ENCODE measurements at places on chromosomes 7 and 10. TPM values are rescaled to one million over a fixed set of nuclear protein-coding genes. Genes with fewer than 3 reads are reported as not detected.

DNA sequence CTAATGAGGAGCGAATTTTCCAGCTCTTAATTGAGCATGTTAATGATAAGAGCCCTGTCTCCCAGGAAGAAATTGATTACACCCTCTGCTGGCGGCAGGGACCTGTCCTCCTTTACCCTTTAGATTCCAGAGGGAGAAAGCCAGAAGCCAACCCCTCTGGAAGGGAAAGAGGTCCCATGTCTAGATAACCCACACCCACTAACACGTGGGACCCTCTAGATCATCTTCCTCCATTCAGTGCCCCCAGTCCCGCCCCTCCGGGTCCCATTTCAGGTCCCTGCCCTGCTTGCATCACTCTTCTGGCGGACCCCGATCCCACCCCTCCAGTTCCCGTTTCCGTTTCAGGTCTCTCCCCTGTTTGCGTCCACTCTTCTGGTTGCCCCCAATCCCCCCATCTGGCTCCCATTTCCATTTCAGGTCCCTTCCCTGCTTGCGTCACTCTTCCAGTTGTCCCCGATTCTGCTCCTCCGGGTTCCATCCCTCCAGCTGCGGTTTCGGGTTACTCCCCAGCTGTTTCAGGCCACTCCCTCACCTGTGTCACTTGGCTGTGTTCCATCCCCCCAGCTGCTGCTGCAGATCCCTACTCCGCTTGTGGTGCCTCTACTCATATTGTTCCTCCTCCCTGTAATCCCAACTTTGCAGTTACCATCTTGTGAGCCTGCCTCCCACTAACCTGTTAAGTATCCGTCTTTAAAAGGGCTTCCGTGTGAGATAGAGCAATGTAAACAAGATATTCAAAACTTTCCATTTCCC lies 202.4 kb downstream of the SH2D4B start:
- no peaks in the 10 kb centered on the region for H3K36me3 ChIP-seq
- H3K4me3 ChIP-seq, result no peak overlapping the region
- no peaks in the 10 kb centered on the region for H3K4me1 ChIP-seq
- H3K27me3 ChIP-seq, result no peaks in the 10 kb centered on the region

GRCh38 chr10:115861864-115862263 lies 411.1 kb downstream of the GFRA1 start:
- H3K36me3 ChIP-seq, result no peaks in the 10 kb centered on the region
- H3K27me3 ChIP-seq, result no peaks in the 10 kb centered on the region
- H3K4me1 ChIP-seq, result no peaks in the 10 kb centered on the region
- H3K4me3 ChIP-seq, result no peak overlapping the region
- no peak overlapping the region for H3K27ac ChIP-seq

DNA sequence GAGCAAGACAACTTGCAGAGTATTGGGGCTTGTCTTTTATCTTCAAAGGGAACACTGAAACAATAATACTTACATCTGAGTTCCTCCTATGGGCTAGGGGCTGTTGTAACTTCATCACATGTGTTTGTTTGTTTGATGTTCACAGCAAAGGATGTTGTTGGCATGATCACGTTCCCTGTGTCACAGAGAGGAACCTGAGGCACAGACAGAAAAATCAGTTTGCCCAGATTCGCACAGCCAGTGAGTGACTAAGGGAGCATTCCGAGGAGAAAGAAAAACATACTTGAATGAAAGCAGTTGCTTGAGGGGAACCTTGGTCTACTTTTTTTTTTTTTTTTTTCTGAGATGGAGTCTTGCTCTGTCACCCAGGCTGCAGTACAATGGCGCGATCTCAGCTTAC lies 87.2 kb upstream of the PFKP start:
- H3K4me3 ChIP-seq, result no peak overlapping the region
- no peaks in the 10 kb centered on the region for H3K36me3 ChIP-seq
- no peak for DNase-seq
- no peak overlapping the region for H3K27ac ChIP-seq
- H3K4me1 ChIP-seq, result no peaks in the 10 kb centered on the region

GRCh38 chr10:121608469-121609190 lies 10.4 kb upstream of the FGFR2 start:
- H3K27me3 ChIP-seq, result no peaks in the 10 kb centered on the region
- no peaks in the 10 kb centered on the region for H3K4me1 ChIP-seq
- no peak overlapping the region for H3K4me3 ChIP-seq

DNA sequence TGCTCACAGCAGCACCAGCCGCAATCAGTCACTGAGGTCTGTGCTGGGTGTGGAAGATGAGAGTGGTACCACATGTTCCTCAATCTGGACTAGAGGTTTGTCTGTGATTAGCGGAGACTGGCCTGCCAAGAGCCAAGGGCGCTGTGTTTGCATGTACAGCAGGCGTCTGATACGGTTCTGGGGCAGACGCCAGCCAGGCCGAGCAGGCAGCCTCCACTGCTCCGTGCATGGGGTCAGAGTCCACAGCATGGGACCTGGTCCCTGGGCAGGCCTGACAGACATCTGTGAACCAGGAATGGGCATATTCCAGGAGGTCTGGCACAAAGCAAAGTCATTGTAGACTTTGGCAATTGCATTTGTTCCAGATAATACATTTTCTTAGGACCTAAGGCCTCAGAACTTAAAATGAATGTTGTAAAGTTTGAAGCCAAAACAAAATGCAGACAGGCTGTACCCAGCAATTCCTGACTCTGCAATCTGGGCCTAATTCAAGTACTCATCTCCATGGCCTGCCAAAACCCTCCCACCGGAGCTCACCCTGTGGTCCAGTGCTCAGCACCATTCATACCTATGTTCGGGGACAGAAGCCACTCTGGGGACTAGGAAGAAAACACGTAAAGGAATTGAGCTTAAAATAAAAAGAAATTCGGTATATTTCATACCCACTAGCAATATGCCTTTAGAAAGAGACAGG lies 50.0 kb upstream of the FAM20C start:
- H3K36me3 ChIP-seq, result no peaks in the 10 kb centered on the region
- H3K4me1 ChIP-seq, result no peaks in the 10 kb centered on the region
- H3K27me3 ChIP-seq, result no peaks in the 10 kb centered on the region
- no peak for DNase-seq
- peak overlapping the region; percentile 62 for H3K27ac ChIP-seq

- no peak for DNase-seq
- H3K27me3 ChIP-seq, result no peaks in the 10 kb centered on the region
- peaks cover 5% of the 10 kb centered on the region for H3K4me1 ChIP-seq
- no peaks in the 10 kb centered on the region for H3K36me3 ChIP-seq
These were observed 26.7 kb upstream of the COL1A2 start for GRCh38 chr7:94367949-94368348.

GRCh38 chr7:41582116-41582515 lies 120.8 kb downstream of the INHBA start:
- H3K36me3 ChIP-seq, result no peaks in the 10 kb centered on the region
- H3K27ac ChIP-seq, result no peak overlapping the region
- no peak overlapping the region for H3K4me3 ChIP-seq

DNA sequence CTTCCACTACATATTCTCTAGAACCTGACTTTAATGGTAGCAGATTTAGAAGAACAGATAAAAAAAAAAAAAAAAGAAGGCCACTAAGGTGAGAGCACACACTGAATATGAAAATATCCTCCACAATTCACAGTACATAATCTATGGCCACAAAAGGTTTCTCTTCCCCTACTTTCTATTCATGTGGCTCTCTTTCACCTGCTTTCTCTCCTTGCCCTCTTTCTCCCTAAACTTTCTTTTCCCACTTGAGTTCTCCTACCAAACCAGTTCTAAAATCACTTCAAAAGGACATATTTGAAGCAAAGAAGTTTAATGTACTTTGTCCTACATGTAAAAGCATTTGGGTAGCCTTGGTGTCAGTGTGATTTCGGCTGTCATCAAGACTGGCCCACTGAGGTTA lies 18.5 kb upstream of the DLX6 start:
- no peak overlapping the region for H3K4me3 ChIP-seq
- H3K36me3 ChIP-seq, result no peaks in the 10 kb centered on the region
- no peak overlapping the region for H3K27ac ChIP-seq
- no peaks in the 10 kb centered on the region for H3K4me1 ChIP-seq
- DNase-seq, result no peak

DNA sequence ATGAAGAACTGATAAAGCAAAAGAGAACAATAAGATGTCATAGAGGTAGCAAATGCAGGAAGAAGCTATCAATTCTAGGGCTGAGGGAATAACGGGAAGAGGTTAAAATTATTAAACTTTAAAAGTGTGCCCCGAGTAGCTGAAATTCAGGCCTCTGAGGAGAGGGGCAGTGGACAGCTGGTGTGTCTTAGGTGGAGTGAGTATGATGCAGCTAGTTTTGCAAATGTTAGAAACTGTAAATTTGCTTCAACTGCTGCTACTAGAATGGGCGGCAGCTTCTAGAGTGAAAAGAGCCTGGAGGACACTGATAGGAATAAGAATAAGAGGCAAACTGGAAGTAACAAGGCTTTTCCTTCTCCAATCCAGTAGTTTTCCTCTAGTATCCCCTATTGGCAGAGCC lies 87.3 kb downstream of the SDHAF3 start:
- H3K4me3 ChIP-seq, result no peak overlapping the region
- no peak overlapping the region for H3K27ac ChIP-seq
- DNase-seq, result no peak
- no peaks in the 10 kb centered on the region for H3K4me1 ChIP-seq
- no peaks in the 10 kb centered on the region for H3K27me3 ChIP-seq

DNA sequence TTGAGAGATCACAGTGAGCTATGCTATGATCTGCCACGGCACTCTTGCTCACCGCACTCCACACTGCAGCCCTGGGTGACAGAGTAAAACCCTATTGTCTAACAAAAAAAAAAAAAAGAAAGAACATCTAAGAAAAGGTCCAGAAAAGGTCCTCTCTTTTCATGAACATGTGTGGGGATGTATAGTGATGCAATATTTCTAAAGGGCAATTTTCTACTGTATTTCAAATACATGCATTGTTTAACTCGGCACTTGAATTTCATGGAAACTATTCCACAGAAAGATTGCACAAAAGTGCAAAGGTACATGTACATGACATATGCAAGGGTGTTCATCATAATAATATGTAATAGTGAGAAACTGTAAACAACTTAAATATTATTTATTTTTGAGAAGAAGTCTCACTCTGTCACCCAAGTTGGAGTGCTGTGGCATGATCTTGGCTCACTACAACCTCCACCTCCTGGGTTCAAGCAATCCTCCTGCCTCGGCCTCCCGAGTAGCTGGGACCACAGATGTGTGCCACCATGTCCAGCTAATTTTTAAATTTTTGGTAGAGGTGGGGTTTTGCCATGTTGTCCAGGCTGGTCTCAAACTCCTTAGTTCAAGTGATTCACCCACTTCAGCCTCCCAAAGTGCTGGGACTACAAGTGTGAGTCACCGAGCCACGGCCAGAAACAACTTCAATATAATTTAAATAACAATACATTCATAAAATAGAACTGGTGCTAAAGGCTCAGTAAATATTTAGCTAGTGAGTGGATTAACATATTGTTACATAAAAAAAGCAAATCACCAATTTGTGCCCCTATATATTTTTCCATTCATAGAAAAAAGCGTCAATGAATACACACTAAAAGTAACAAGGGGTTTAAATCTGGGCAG lies 1.3 kb upstream of the PPRC1 start:
- H3K27me3 ChIP-seq, result no peaks in the 10 kb centered on the region
- DNase-seq, result no peak
- H3K36me3 ChIP-seq, result no peaks in the 10 kb centered on the region
- H3K27ac ChIP-seq, result no peak overlapping the region
- H3K4me3 ChIP-seq, result no peak overlapping the region
- H3K4me1 ChIP-seq, result no peaks in the 10 kb centered on the region

DNA sequence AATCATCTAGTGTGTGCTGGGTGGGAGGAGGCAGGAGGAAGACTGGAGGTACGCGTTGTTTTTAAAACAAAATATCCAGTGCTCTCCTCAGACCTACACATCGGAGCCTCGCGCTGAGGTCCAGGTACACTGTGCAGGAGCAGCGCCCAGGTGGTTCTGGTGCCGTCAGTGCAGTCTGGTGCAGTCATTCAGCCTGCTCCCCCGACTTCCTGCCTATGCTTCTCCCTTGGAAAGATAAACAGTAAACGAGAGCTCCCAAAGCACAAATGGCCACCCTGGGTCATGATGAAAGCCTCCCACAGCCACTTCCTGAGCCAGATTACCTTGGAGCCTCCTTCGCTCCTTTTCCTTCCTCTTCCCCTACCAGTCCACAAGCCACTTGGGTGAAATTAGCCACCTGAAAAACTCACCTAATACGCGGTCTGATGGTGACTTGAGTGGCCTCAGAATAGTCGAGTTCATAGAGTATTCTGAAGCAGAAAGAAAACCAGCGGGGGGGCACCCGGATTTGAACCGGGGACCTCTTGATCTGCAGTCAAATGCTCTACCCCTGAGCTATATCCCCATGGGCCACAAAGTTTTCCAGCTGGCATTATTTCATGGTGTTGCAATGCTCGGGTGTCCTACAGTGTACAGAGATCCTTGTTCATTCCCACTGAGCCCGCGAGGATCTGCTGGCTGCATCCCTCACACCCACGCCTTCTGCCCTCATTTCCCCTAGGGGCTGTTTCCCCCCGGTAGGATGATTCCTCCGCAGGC lies 82.5 kb downstream of the ZNF467 start:
- no peak overlapping the region for H3K27ac ChIP-seq
- no peaks in the 10 kb centered on the region for H3K4me1 ChIP-seq
- no peak overlapping the region for H3K4me3 ChIP-seq

- no peak overlapping the region for H3K27ac ChIP-seq
- DNase-seq, result no peak
- H3K4me1 ChIP-seq, result peaks cover 3% of the 10 kb centered on the region
- H3K27me3 ChIP-seq, result no peaks in the 10 kb centered on the region
- H3K4me3 ChIP-seq, result no peak overlapping the region
- no peaks in the 10 kb centered on the region for H3K36me3 ChIP-seq
These were observed 302.5 kb downstream of the PHTF2 start for GRCh38 chr7:78101076-78101475.

- no peak overlapping the region for H3K4me3 ChIP-seq
- no peaks in the 10 kb centered on the region for H3K27me3 ChIP-seq
- H3K36me3 ChIP-seq, result no peaks in the 10 kb centered on the region
- no peaks in the 10 kb centered on the region for H3K4me1 ChIP-seq
- no peak overlapping the region for H3K27ac ChIP-seq
These were observed 371.5 kb upstream of the PODXL start for GRCh38 chr7:131927770-131928423.

GRCh38 chr7:82897500-82897899 lies 265.2 kb downstream of the PCLO start:
- no peak for DNase-seq
- H3K27me3 ChIP-seq, result no peaks in the 10 kb centered on the region
- no peaks in the 10 kb centered on the region for H3K36me3 ChIP-seq
- H3K27ac ChIP-seq, result no peak overlapping the region

- H3K36me3 ChIP-seq, result no peaks in the 10 kb centered on the region
- H3K4me3 ChIP-seq, result no peak overlapping the region
- no peak for DNase-seq
- no peak overlapping the region for H3K27ac ChIP-seq
- no peaks in the 10 kb centered on the region for H3K27me3 ChIP-seq
These were observed 216.1 kb upstream of the ZMIZ1 start for GRCh38 chr10:78852466-78853240.

GRCh38 chr7:150586785-150587152 lies 19.6 kb downstream of the GIMAP4 start:
- H3K4me1 ChIP-seq, result no peaks in the 10 kb centered on the region
- no peaks in the 10 kb centered on the region for H3K27me3 ChIP-seq
- no peak overlapping the region for H3K27ac ChIP-seq
- DNase-seq, result no peak
- no peaks in the 10 kb centered on the region for H3K36me3 ChIP-seq

- no peaks in the 10 kb centered on the region for H3K27me3 ChIP-seq
- H3K27ac ChIP-seq, result peak overlapping the region; percentile 1
- no peaks in the 10 kb centered on the region for H3K4me1 ChIP-seq
These were observed 588 bp upstream of the PAOX start for GRCh38 chr10:133378251-133379096.

Gene TMEM72
- not detected for total RNA-seq

Gene KCP
- total RNA-seq, result 2.1 TPM

Gene ZNF365
- total RNA-seq, result 1.1 TPM

Gene PRPF18
- total RNA-seq, result 21.0 TPM

Gene NUP205
- 33.9 TPM for total RNA-seq

Gene ACSL5
- 13.4 TPM for total RNA-seq

Gene GAD2
- total RNA-seq, result not detected

Gene NKX1-2
- not detected for total RNA-seq

Gene SYCE1
- total RNA-seq, result 0.39 TPM

Gene CCDC172
- not detected for total RNA-seq

Gene CPA2
- 1.0 TPM for total RNA-seq

Gene IFIT1
- total RNA-seq, result 13.2 TPM

All from aorta (tissue), 5 donors.